ENCODE measurements at places on chromosomes 3 and 15. TPM values are rescaled to one million over a fixed set of nuclear protein-coding genes. Genes with fewer than 3 reads are reported as not detected.

GRCh38 chr3:123299581-123299980, 97.8 kb downstream of the SEC22A start:
- H3K4me1 ChIP-seq = peaks cover 6% of the 10 kb centered on the region
- no peak for DNase-seq
- H3K36me3 ChIP-seq = no peaks in the 10 kb centered on the region
- no peak overlapping the region for H3K4me3 ChIP-seq

DNA sequence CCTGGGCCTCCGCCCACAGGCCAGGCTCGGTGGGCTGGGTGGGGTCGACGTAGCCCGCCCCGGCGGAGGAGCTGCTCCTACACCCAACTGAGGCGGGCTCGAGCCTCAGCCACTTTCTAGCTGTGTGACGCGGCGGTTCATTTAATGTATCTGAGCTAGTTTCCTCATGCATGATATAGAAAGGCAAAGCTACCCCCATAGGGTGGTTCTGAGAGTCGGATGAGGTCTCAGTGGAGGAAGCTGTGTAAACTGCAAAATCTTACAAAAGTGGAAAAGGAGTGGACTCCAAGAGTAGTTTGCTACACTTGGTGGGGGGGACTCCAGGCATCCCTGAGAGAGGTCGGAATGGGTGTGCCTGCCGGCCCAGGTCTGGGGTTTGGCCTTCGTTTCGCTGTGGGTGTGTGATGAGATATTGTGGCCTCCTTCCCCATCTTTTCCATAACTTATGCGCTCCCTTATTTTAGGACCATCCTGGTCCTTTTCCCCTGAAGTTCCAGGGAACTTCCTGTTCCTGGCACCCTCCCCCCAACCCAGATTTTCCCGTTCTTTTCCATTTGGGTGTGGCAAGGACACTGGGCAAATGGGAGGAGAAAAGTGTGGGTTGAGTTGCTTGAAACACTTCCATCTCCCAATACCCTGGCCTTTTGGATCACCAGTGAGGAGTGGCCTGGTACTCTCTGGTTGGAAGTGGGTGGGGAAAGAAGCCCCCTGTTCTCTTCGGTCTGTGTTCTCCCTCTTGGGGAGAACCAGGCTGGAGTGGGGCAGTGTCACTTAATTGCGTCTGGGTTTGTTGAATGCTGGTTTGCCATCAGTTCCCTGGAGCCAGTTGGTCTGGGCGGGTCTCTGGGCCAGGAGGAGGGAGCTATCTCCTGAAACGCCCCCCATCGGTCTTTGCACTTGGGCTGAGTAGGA, 1.1 kb downstream of the PDIA5 start:
- H3K4me3 ChIP-seq = peak overlapping the region; percentile 87
- H3K36me3 ChIP-seq = peaks cover 4% of the 10 kb centered on the region
- peak overlapping the region; percentile 84 for H3K27ac ChIP-seq
- DNase-seq = peak; percentile 54
- peaks cover 38% of the 10 kb centered on the region for H3K4me1 ChIP-seq

GRCh38 chr15:50241684-50242450, 23.7 kb downstream of the HDC start:
- no peaks in the 10 kb centered on the region for H3K27me3 ChIP-seq
- no peaks in the 10 kb centered on the region for H3K4me1 ChIP-seq
- H3K36me3 ChIP-seq = no peaks in the 10 kb centered on the region
- H3K27ac ChIP-seq = no peak overlapping the region
- no peak overlapping the region for H3K4me3 ChIP-seq

GRCh38 chr3:58072763-58073130, 64.5 kb downstream of the FLNB start:
- peaks cover 21% of the 10 kb centered on the region for H3K4me1 ChIP-seq
- peak overlapping the region; percentile 14 for H3K27ac ChIP-seq
- H3K36me3 ChIP-seq = peaks cover 36% of the 10 kb centered on the region
- H3K27me3 ChIP-seq = no peaks in the 10 kb centered on the region

- H3K27me3 ChIP-seq = no peaks in the 10 kb centered on the region
- peaks cover 18% of the 10 kb centered on the region for H3K4me1 ChIP-seq
- no peak overlapping the region for H3K27ac ChIP-seq
- H3K36me3 ChIP-seq = peaks cover 2% of the 10 kb centered on the region
Measured at GRCh38 chr3:98691897-98692296, 71.2 kb upstream of the ST3GAL6 start.

GRCh38 chr15:80906159-80906766, 83.4 kb downstream of the MESD start:
- peak; percentile 91 for DNase-seq
- no peak overlapping the region for H3K4me3 ChIP-seq
- no peak overlapping the region for H3K27ac ChIP-seq
- peaks cover 9% of the 10 kb centered on the region for H3K4me1 ChIP-seq
- H3K36me3 ChIP-seq = no peaks in the 10 kb centered on the region

GRCh38 chr15:100241572-100242482, 99.9 kb downstream of the ADAMTS17 start:
- peak; percentile 73 for DNase-seq
- peaks cover 6% of the 10 kb centered on the region for H3K36me3 ChIP-seq
- H3K4me1 ChIP-seq = peaks cover 8% of the 10 kb centered on the region
- no peaks in the 10 kb centered on the region for H3K27me3 ChIP-seq
- no peak overlapping the region for H3K4me3 ChIP-seq

GRCh38 chr3:128784232-128784631, 58.2 kb downstream of the RAB7A start:
- no peak overlapping the region for H3K4me3 ChIP-seq
- peak; percentile 49 for DNase-seq
- H3K27me3 ChIP-seq = no peaks in the 10 kb centered on the region
- peaks cover 6% of the 10 kb centered on the region for H3K36me3 ChIP-seq
- peak overlapping the region; percentile 5 for H3K27ac ChIP-seq
- peaks cover 48% of the 10 kb centered on the region for H3K4me1 ChIP-seq

- no peak for DNase-seq
- H3K27ac ChIP-seq = no peak overlapping the region
- no peak overlapping the region for H3K4me3 ChIP-seq
- H3K4me1 ChIP-seq = no peaks in the 10 kb centered on the region
- H3K27me3 ChIP-seq = no peaks in the 10 kb centered on the region
Measured at GRCh38 chr3:127197300-127198189, 4.6 kb downstream of the PRR23E start.

DNA sequence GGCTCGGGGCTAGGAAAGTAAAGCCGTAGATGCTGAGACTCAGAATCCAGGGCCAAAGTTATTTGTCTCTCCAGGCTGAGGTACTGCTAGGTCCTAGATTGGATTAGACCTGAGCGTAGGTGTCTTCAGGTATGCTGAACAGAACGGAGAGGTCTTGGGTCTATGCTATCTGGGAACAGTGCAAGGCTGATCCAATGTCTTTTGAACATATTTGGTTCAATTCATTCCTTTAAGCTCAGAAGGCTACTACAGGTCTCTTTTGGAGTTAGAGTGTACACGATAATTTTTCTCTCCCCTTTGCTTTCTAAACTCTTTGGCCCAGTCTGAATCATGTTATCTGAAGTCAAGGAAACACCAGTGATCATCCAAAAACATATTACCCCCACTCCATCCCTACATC, 137.5 kb upstream of the TBL1XR1 start:
- no peak for DNase-seq
- no peaks in the 10 kb centered on the region for H3K36me3 ChIP-seq
- no peaks in the 10 kb centered on the region for H3K27me3 ChIP-seq
- no peak overlapping the region for H3K4me3 ChIP-seq
- H3K27ac ChIP-seq = no peak overlapping the region
- H3K4me1 ChIP-seq = peaks cover 23% of the 10 kb centered on the region

GRCh38 chr3:157067114-157067513, 92.8 kb downstream of the CCNL1 start:
- H3K36me3 ChIP-seq = no peaks in the 10 kb centered on the region
- DNase-seq = no peak
- H3K27me3 ChIP-seq = no peaks in the 10 kb centered on the region
- no peak overlapping the region for H3K4me3 ChIP-seq
- H3K4me1 ChIP-seq = no peaks in the 10 kb centered on the region

DNA sequence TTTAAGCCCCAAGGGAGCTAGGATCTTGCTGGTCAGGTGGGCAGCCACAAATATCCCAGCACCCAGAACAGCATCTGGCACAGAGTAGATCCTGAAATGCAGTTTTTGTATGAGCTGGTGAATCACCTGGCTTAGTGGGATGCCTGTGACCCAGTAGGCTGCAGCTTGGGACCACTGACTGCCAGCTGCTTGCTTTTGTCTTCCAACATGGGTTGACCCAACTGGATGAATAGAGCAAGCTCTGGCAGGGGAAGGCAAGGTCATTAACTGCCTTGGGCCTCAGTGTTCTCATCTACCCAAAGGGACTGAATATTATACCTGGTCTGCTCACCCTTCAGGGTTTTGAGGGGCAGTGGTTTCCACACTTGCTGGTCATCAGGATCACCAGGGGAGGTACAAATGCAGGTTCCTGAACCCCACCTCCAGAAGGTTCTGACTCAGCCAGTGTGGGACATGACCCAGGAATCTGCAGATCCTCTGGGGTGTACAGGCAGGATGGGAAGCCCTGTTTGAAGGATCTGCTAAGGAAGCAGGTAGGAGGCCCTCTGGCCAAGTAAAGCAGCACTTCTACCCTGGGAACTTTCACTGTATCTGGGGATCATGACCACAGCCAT, 55.4 kb downstream of the ITGA11 start:
- no peak for DNase-seq
- H3K4me1 ChIP-seq = no peaks in the 10 kb centered on the region
- peaks cover 6% of the 10 kb centered on the region for H3K36me3 ChIP-seq
- no peaks in the 10 kb centered on the region for H3K27me3 ChIP-seq

DNA sequence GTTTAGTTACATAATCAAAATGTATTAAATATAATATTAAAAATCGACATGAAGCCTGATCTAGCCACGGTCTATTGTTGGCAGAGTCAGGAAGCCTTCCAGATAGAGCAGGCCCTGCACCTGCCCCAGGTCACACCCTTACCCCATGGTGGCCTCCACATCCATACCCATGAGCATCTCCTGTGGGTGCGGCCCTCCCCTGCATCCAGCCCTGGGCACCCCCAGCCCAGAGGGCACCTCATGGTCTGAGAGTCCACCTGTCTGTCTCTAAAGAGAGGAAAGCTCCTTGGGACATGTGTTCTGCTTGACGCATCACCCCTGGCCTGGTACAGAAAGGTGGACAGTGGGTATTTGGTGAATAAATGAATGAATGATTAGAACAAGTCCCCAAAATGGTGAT, 37.2 kb upstream of the CSPG4 start:
- no peaks in the 10 kb centered on the region for H3K36me3 ChIP-seq
- no peaks in the 10 kb centered on the region for H3K27me3 ChIP-seq
- H3K4me3 ChIP-seq = no peak overlapping the region
- no peak overlapping the region for H3K27ac ChIP-seq

GRCh38 chr3:37189109-37189508, 14.7 kb upstream of the LRRFIP2 start:
- no peaks in the 10 kb centered on the region for H3K27me3 ChIP-seq
- H3K4me3 ChIP-seq = no peak overlapping the region
- no peaks in the 10 kb centered on the region for H3K36me3 ChIP-seq
- H3K4me1 ChIP-seq = peaks cover under 1% of the 10 kb centered on the region

The ANKRD63 gene
- total RNA-seq = not detected

The TRNT1 gene
- 27.6 TPM for total RNA-seq

The ROBO2 gene
- total RNA-seq = not detected

The GABRR3 gene
- total RNA-seq = not detected

The ST8SIA2 gene
- total RNA-seq = not detected
